Stimulated activated CD4-positive, alpha-beta T cell treated with anti-CD3 and anti-CD28 coated beads, Interleukin-4, amount 100 ng/mL, for 48 hours (primary cell): ENCODE measurements at places on chromosomes 7 and 10.

DNA sequence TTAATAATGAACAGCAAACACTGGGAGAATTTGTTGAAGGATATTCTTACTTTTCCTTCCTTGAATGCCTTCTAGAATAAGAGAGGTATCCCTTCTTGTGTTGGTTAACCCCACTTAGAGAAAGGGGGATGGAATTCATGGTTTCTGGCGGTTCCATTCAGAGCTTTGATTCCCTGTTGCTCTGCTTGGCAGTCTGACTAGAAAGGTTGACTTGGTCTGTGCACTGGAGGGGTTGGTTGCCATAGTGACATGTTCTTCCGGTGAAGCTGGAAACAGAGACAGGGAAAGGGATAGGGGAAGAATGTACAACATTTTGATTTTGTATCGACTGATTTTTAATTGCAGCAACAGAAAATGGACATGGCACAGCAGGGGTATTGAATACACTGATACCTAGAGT, 2.5 kb downstream of the TMEM178B start:
- no peak for DNase-seq

DNA sequence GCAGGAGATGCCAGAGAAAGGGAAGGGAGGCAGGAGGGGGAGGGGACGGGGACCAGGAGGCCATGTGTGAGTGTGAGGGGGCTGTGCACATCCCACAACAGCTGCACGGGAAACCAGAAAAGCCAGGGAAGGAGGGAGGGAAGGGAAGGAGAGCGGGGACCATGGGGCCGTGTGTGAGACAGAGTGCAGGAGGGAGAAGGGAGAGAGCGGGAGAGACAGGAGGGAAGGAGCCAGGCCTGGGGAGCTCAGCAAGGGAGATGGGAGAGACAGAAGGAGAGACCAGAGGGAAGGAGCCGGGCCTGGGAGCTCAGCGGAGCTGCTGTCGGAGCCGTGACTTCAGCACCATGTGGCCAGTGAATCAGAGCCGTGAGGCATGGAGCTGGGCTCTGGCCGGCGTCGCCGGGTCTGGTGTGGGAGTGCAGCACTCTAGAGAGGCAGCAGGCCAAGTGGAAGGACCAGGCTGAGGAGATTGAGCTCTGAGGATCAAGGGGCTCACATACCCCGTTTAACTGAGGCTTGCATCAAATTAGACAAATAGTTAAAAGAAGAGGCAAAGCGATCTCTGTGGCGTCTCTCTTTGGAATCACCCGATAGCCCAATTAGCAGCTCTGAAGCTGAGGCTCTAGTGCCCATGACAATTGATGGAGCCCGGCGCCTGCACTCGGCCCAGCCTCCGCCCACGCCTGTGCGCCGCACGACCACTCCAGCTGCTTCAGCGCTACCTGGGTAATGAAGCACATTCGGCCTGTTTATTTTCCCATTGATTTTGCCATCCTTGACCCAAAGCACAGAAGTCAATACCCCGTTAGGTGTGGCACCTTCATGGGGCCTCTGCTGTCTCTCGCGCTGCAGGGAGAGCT, 150.4 kb downstream of the MAD1L1 start:
- DNase-seq: no peak

GRCh38 chr7:151051108-151051507, 2.8 kb downstream of the ASIC3 start:
- no peak for DNase-seq

- no peak for DNase-seq
Observed at GRCh38 chr10:100807241-100807951, 62.0 kb downstream of the PAX2 start.

DNA sequence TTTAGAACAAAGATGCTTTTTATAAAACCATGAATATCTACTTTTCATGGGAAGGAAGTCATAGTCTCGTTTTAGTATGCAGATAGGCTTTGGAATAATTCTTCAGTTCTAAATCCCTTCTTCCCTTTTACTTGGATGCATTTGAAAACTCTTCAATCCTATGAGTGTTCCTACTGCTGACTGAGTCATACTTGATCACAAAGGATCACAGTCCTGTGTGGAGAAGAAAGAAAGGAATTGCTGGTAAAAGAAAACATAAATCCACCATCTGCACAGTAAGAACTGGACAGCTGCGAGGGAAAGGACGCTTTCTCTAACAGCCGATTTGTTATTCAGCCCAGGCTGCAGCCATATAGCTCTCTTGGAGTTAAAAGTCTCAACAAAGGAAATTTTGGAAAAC, 209.9 kb downstream of the SEMA3E start:
- DNase-seq: no peak

DNA sequence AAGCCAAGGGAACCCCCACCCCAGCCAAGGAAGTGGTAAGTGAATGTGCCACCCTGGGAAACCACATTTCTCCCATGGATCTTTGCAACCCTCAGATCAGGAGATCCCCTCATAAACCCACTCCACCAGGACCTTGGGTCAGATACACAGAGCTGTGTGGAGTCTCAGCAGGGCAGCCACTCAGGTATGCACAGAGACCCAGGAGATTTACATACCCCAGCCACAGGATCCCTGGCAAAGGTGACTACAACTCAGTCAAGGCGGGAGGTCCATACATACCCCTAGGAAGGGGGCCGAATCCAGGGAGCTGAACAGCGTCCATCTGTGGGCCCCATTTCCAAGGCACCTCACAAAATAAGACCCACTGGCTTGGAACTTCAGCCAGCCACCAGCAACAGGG, 293.4 kb downstream of the CTNNA3 start:
- DNase-seq: no peak
